Kidney tubule cell (primary cell): ENCODE measurements at places on chromosomes 5 and 9.

- DNase-seq: no peak
Measured at GRCh38 chr5:115469904-115470516, 74.6 kb downstream of the FEM1C start.

DNA sequence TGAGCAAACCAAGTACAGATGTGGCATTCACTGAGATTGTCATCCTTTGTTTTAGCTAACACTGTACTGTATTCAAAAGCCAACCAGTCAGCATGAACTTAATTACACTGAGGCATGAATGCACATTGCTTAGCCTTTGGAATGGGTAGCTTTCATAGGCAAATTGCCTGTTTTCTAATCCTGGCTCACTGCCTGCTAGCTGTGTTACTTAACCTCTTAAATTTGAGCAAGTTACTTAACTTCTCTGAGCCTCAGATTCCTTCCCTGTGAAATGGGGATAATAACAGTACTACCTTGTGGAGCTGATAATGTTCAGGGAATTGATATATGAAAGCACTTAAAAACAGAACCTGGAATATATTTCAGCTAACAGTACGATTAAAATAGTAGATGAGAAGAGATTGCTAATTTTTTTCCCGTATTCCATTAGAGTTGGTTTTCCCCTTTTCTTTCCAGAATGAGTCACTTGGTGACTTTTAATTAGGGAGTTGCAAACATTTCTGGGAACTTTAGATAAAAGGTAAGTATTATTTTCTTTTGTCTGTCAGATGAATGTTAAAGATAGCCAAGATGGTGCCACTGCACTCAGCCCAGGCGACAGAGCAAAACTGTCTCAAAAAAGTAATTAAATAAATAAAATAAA, 43.9 kb downstream of the ARRDC3 start:
- DNase-seq: peak; percentile 31

GRCh38 chr5:88734191-88734640, 148.8 kb downstream of the MEF2C start:
- DNase-seq: no peak

GRCh38 chr9:88462191-88462590, 72.8 kb upstream of the NXNL2 start:
- DNase-seq: peak; percentile 82

- no peak for DNase-seq
Measured at GRCh38 chr9:127858041-127858512, 3.6 kb upstream of the ENG start.

DNA sequence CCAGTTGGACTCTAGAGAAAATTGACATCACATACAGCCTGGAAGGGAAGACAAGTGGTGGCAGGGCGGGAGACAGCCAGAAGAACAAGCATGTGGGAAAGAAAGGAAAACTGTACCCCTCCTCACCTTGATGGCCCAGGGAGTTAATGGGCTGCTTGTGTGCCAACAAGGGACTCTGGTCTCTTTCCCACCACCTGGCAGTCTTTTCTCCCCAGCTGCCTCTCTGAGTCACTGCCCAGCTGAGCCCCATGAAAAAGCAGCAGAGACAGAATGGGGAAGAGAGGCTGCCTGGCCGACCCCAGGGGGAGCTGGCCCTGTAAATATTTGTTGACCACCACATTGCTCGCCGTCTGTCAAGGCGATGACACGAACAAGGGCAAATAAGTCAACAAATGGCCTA, 359.4 kb downstream of the ENC1 start:
- DNase-seq: peak; percentile 9

DNA sequence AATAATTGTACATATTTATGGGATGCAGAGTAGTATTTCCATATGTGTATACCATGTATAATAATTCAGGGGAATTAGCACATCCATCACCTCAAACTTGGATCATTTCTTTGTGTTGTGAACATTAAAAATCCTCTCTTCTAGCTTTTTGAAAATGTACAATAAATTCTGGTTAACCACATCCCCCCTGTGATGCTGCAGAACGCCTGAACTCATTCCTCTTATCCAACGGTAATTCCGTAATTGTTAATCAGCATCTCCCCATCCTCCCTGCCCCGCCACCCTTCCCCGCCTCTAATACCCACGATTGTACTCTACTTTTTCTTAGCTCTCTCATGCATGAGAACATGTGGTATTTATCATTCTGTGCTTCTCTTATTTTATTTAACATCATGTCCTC, 127.7 kb upstream of the ANKRD55 start:
- DNase-seq: peak; percentile 55
